SIG-M5 (cell line): ENCODE measurements at places on chromosomes 6 and 20.

DNA sequence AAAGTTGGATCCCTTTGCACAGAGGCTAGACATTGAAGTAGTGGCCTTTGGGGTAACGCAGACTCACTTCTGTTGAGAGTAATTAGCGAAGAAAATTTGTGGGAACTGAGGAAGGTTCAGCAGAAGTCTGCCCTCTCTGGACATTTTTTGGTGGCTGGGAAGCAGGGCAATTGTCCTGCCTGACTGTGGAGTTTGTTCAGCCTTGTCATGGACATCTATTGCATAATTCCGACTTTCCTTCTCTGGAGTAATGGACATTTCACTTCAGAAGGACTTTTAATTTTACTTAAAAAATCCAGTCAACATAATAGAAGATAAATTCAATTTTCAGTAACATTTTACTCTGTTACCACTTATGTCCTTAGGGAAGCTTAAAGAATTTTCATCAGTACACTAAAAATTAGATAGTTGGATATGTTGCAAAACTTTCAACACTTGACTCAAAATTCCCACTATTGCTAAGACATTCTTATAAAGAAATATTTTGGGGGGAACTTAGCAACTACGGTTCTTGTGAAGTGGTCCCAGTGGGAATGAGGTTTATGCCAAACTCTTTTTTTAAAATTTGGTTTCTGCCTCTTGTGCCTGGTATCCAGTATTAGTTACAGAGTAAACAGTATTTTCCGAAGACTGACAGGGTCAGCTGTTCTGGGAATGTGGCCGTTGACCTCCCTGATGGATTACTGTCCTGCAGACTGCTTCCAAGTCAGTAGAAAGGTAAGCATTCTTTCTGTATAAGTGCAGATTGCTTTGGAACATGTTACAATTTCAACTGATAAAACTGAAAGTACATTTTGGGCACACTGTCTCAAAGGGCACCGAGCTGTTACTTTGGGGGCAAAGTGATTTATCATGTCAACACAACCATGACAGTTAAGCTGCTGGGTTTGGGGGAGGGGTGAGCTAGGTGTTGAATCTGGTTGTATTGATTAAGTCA lies 100.6 kb upstream of the MLIP start:
- no peak for DNase-seq

DNA sequence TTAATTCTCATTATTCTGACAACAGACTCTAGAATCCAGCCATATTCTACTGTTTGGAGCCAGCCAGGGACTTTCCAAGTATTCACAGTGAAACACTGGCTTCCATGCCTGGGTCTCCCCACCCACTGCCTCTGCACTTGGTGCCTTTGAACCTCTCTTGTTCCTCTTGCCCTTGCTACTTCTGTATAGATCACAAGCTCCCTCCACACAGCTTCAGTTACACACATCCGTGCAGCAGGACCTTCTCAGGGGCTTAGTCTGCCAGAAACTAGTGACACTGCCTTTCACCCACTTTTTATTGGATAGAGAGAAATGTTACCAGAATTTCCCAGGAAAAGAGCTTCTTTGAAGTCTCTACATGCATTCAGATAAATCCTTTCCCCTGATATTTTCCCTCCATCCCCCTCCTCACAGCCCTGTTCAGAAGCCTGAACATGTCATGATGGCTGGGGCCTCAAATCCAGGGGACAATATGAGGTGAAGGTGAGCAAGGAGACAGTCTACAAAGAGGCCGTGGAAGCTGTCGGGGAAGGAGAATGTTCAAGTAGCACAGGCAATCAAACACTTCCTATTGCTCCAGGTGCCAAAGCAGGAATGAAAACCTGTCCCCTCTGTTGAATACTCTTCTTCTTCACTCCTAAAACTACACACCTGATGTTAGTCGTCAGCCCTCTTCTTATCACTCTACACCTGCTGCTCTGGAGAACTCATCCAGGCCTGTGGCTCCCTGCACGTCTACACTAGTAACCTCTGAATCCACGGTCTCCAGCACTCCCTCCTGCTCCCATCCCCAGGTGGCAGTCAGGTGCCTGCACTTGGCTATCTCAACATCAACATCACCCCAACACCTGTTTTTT lies 20.2 kb upstream of the HLA-DOA start:
- no peak for DNase-seq

- DNase-seq: no peak
Observed at GRCh38 chr6:41591859-41592502, 45.8 kb downstream of the FOXP4 start.

GRCh38 chr20:24615353-24615752 lies 145.9 kb downstream of the SYNDIG1 start:
- no peak for DNase-seq

DNA sequence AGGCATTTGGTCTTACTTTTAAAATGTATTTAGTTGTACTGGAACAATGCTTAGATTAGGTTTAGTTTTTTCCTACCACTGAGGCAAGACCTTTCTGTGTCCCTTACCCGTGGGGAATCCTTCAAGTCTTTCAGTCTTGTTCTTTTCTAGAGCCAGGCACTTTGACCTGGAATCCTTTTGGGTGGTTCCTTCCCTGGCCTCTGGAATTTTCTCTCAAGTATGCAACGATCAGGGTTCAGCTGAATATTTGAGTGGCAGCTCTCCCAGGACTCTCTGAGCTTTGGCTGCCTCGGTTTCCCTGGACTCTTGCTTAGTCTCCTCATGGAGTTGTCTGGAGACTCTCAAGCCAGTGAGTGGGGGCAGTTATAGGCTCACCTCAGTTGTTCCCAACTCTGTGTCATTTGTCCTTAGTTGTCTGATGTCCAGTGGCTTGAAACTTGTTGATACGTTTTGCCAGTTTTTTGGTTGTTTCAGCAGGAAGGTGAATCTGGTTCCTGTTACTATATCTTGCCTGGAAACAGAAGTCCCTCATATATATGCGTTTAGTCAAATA lies 118.1 kb downstream of the QKI start:
- DNase-seq: no peak

DNA sequence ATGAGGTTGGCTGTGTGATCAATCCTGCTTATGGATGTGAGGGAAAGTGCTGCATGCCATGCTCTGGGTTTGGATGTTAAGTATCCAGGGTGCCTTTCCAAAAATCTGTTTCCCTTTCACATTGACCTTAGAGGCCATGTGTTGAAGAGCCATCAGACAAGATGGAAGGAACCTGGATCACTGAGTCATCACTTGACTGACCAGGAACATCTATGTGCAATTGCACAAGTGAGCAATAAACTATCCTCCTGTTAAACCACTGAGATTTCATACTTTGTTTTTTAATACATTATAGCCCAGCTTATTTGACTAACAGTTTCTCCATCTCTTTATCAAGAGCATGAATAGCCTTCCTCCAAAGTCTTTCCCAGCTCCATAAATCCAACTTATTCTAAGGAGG lies 17.8 kb upstream of the TMEM14A start:
- no peak for DNase-seq

- DNase-seq: no peak
Observed at GRCh38 chr6:83853178-83854000, at the start of gene RIPPLY2. TSS of gene RIPPLY2 (plus strand) at chr6:83853360. CDS start at chr6:83853417, 57 bp downstream.

GRCh38 chr20:32195581-32195980 lies 12.0 kb downstream of the PLAGL2 start:
- DNase-seq: no peak

- no peak for DNase-seq
Observed at GRCh38 chr6:111447051-111447450, 36.0 kb downstream of the REV3L start.

DNA sequence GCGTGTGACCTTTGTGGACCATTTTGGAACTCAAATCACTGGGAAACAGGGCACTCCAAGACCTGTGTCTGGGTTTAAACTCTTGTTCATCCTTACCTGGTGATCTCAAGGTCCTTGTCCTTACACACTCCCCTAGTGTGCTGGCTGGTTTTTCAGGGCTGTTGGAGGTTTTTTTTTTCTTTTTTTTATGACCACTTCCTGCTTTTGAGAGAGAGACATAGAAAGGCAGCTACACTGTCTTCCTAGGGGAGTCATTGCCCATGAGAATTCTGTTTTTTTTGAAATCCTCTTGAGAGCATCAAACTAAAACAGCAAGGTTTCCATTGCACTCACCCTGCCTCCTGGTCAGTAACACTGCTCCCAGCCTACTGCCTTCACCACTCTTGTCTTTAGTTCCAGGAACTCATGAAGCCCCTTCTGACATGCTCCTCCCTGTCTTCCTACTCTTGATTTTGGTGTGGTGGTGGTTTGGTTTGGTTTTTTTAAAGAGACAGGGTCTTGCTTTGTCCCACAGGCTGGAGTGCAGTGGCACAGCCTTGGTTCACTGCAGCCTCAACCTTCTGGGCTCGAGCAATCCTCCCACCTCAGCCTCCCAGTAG lies 28.6 kb downstream of the PRPH2 start:
- DNase-seq: no peak

DNA sequence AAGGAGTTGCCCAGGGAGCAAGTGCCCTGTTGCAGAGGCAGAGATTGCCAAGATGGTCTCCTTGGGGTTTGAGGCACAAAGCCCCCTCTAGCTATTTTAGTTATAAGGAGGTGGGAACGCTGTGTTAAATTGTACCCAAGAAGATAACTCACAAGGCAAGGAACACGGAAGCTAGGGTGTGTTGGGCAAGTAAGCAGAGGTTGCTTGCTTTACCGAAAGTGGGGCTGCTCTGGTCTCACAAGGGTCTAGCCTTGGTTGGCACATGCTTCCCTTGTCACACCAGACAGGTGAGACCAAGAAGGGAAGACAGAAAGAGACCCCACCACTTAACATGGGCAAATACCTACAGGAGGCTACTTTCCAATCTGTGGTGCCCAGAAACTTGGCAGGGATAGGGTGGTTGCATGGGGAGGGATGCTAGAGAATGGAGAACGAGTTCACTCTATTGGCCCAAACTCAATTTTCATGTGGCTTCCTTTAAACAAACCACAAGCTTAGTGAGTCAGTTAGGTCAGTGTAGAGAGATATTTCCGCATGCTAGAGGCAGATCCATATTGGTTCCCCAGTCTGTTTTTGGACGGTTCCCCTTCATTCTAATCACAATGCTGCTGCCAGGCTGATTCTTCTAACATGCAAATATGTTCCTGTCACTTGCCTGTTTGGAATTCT lies 42.4 kb downstream of the PLAGL1 start:
- DNase-seq: no peak
